ENCODE measurements at places on chromosomes 4 and X.

- no peak for DNase-seq
These were observed 14.0 kb downstream of the CFAP97 start for GRCh38 chr4:185189606-185190305.

DNA sequence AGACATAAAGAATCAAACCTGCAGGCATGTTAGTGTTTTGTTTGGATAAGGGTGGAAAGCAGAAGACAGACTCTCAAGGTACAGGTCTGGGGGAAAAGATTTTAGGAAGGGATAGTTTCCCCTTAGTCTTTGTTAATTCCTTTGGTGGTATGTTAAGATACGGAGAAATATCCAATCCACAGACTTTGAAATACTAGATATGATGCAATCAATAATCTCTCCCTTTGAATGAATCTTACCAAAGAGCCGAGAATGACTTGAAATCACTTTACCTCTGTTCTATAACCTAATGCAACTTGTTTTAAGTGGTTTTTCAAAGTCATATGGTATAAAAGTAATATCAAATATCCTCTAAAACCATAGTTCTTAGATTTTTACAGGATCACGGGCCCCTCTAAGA, 5.3 kb upstream of the BDH2 start:
- DNase-seq: no peak

DNA sequence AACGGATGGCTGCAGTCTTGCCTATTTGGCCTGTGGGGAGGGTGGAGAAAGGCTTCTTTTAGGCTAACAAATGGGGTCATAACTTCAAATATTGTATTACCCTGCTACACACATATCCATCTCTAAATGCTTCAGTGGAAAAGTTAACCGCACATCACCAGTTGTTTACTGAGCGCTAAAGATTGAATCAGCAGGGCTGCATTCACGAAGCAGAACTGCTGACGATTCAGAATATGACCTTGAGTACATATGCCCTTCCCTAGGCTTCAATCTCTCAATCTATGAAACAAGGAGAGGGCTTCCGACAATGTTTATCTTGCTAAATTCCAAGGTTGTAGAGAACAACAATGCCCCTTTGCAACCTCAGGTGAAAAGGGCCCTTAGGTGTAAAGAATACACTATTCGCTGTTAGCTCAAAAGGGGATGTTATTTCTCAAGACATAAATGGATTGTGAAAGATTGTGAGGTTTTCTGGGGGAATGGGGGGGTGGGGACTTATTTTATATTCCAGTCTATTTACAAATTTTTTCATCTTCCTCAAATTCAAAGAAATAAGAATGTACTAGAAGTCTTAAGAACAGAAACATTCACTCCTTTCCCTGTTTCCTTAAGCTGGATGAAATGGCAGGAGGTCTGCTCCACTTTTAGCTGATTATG, 2.6 kb upstream of the ATP6AP2 start:
- no peak for DNase-seq

DNA sequence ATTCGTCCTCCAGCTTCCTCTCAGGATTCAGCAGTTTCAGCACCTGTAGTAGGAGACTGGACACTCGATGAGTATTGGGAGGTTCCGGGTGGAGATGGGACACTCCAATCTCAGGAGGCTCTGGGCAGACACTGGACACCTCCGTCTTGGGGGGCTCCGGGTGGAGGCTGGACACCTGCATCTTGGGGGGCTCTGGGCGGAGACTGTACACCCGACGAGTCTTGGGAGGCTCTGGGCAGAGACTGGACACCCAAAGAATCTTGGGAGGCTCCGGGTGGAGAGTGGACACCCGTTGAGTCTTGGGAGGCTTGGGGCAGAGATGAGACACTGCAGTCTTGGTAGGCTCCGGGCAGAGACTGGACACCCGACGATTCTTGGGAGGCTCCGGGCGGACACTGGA, 28.7 kb upstream of the LANCL3 start:
- DNase-seq: no peak

DNA sequence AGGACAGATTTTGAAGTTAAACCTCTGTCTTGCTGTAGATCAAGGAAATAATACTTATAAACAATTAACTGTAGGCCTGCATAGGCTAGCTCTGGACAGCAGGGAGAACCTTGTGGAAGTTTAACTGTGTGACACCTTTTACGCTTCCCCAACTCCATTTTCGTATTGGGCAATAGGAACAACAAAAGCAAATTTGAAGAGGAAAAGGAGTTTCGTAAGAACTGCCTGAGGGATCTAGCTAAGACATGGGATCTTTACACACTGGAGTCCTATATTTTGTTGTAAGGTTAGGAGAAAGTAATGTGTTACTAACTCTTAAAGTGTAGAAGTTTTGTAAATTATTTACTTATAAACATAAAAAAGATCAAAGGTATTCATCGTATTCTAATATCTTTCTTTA, 324.9 kb upstream of the CASK start:
- no peak for DNase-seq
